ENCODE measurements at places on chromosomes 6 and 20.

- DNase-seq, result no peak
These were observed 11.6 kb downstream of the ILRUN start for GRCh38 chr6:34684919-34685318.

DNA sequence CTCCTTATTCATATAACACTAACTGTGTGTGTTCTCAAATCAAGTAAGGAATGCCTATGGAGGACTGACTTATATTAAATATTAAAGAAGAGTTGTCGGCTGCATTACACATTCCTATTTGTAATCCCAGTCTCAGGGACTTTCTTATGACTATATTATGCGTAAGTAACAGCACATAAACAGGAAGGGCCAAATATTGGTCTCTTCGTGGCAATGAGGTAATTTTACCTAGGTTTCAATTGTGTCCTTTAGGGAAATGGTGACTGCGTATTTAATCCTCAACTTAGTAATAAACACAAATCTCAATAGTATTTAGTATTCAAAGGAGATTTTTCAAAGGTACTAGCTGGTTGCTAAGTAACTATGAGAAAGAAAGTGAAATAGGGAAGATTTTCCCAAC lies 22.8 kb upstream of the EPM2A start:
- DNase-seq, result no peak

GRCh38 chr6:21046276-21046675 lies 512.0 kb downstream of the CDKAL1 start:
- no peak for DNase-seq

- DNase-seq, result no peak
These were observed 1.8 kb upstream of the DDX39B start for GRCh38 chr6:31543639-31544038.

DNA sequence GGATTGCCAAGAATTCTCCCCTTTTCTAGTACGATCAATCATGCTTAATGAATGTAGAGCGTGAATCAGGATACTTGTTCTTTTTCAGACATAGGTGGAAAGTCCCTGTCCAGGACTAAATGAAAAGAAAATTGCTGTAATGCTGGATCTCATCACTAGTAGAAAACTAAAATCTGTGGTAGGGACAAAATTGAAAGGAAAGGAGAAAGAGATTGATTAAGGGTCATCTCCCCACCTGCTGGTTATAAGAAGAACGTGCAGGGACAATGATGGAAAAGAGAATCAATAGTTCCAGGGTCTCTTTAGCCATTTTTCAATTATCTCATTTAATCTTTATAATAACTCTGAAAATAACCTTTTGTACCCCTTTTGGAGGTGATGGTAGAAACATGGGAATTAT lies 18.7 kb upstream of the HLA-DRB1 start:
- DNase-seq, result no peak

DNA sequence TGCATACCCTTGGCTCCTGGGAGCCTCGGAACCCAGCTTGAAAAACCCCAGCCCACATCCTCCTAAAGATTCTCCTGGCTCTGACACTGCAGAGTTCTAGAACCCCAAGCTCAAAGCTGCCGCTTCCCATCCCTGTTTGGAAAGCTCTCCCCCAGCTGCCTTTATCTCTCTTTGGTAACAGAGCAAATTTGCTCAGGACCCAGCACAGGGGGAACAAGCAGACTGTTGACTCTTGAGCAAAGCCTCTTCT lies 38.9 kb downstream of the HNF4A start:
- no peak for DNase-seq

DNA sequence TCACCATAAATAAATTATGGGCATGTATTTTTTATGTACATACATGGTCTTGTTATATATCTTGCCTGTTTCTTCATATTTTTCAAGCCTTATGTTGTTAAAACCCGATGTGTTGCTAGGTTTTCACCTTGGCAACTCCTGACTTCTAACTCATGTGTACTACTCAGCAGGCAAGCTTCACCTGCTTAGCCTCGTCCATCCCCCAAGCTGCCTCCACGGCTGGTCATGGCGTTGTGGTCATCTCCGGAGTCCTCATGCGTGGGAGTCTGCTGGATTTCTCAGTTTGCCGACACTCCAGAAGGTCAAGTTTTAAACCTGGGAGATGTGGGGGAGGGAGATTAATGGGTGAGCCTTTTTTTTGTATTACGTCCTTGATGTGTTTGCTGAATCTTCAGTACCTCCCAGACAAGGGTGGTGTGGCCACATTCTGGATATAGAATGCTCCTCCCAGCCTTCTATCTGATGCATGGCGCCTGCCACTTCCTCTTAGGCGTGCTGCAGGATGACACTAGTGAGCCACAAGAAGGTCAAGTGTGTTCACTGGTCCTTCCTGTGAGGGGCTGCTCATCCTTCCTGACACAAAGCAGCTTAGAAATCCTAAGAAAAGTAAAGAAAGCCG lies 26.6 kb upstream of the EDN3 start:
- no peak for DNase-seq

GRCh38 chr6:167331565-167331964 lies 6.7 kb downstream of the TTLL2 start:
- DNase-seq, result no peak

GRCh38 chr20:63216849-63217471 lies 1.0 kb upstream of the YTHDF1 start:
- DNase-seq, result no peak

Data from activated T-cell treated with anti-CD3 and anti-CD28 coated beads for 48 hours (primary cell).